ENCODE measurements at places on chromosomes 7 and 10.

DNA sequence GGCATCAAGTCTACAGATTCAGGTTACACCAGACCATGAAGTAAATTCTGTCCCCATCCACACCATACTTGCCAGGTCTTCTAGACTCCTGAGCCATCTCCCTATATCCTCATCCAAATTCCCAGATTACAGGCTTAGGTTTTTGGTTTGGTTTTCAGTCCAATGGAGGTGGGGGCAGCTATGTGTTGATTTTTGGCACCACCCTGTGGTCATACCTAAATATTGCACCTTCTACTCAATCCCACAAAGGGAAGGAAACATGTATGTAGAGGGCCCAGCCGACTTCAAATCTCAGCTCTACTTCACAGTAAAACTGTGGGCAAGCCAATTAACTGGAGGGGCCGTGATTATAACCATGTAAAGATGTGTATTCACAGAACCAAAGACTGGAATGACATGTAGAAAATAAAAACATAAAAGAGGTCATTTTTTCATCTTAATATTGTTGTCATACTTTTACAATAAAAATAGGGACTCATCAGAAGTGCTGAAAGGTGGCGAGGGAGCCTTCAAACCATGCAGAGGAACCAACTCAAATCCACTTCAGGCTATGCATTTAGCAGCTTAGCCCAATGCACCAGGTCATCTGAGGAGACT lies 19.8 kb downstream of the ERCC6 start:
- DNase-seq = no peak

DNA sequence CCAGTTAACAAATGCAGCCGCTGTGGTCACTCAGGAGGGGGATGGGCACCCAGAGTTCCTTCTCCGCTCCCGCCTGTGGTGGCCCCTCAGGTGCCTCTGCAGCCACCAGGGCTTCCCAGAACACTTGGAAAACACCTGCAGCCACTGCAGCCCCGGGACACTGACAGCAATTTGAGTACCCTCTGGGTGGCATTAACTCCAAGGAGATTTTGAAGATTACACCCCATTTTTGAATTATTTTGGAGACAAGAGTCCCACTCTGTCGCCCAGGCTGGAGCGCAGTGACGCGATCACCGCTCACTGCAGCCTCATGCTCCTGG lies 32.2 kb downstream of the IL15RA start:
- DNase-seq = no peak

- no peak for DNase-seq
Measured at GRCh38 chr10:9331583-9332008, 1277.1 kb downstream of the GATA3 start.

- no peak for DNase-seq
Measured at GRCh38 chr10:67622511-67622910, 73.5 kb downstream of the CTNNA3 start.

DNA sequence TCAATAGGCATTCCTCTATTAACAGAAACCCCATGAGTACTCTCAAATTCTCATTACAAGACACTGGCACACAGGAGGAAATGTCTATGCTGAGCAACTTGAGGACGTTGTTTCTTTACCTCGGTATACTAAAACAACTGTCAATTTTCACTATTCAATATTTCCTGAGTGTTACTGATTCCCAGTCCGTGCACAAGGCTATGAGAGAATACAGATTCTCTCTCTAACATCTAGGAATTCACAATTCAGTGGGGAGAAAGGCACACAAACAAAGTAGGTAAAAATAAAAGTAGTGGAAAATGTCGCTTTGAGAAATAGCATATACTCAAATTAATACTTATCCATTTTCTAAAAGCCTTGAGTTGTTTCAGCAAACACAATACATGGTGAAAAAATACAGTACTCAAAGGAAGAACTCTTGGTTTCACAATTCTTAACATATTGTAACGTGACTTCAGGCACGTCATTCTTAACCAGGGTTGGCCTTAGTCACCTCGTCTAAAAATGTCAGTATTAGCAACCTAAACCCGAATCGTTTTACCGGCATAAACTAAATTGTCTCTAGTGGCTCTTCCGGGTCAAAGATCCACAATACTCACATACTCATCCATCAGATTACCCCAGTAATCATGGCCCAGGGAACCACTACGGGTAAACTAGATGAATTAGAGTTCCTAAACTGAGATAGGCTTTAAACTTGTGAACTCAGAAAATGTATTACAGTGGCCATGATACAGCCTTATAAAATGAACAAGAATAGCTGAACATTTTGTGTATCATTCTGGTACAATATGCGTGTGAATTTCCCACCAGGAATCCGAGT lies 1.5 kb downstream of the IPMK start:
- DNase-seq = no peak

GRCh38 chr7:81355911-81356310 lies 413.9 kb downstream of the HGF start:
- no peak for DNase-seq

DNA sequence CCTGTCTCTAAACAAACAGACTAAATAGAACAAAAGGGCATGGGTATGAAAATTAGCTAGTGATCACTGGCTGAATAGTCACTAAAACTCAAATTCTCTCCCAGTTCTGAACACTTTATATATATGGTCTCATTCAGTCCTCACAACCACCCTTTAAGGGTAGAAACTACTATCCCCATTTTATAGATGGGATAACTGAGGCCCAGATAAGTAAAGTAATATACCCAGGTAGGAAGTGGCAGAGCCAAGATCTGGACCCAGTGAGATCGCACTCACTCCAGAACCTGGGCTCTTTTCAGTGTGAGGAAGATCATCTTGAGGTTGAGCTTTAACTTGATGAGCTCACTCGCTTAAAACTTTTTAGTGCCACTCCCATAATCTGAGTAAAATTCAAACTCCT lies 4.5 kb downstream of the PSTK start:
- DNase-seq = no peak

DNA sequence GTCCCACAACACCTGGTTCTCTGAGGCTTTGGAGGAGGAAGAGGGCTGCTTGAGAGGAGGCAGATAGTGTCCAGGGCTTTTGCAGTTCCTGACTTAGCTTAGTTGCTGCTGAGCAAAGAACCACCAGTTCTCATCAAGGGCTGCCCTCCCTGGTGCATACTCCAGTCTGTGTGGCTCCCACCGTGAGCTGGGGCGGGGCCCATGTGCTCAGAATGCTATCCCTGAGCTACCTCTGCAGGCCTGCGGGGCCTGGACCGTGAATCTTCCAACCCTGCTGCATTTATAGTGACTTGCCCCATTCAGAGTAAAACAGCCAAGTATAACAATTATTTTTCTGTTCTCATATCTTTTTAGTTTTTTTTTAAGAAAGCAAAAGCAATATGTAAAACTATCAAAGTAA lies 49.2 kb downstream of the TACR2 start:
- no peak for DNase-seq

- no peak for DNase-seq
Measured at GRCh38 chr10:75398692-75399460, 2.7 kb downstream of the ZNF503 start.

DNA sequence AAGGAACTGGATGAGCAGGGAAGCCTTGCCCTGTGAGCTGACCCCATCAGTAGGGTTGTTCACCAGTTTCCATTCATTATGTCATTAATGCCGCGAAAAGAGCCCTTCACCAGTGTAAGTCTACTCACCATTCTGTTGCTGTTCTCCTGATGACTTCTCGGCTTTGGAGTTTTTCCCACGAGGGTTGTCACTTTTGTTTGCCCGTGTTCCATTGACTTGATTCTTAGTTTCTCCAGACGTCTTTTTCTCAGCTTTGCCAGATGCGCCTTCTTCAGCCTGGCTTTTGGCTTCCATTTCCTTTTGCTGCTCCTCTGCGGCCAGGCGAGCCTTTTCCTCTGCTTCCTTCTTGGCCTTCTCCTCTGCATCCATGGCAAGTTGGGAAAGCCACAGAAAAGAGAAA lies 128.8 kb downstream of the PPP1R17 start:
- DNase-seq = no peak

DNA sequence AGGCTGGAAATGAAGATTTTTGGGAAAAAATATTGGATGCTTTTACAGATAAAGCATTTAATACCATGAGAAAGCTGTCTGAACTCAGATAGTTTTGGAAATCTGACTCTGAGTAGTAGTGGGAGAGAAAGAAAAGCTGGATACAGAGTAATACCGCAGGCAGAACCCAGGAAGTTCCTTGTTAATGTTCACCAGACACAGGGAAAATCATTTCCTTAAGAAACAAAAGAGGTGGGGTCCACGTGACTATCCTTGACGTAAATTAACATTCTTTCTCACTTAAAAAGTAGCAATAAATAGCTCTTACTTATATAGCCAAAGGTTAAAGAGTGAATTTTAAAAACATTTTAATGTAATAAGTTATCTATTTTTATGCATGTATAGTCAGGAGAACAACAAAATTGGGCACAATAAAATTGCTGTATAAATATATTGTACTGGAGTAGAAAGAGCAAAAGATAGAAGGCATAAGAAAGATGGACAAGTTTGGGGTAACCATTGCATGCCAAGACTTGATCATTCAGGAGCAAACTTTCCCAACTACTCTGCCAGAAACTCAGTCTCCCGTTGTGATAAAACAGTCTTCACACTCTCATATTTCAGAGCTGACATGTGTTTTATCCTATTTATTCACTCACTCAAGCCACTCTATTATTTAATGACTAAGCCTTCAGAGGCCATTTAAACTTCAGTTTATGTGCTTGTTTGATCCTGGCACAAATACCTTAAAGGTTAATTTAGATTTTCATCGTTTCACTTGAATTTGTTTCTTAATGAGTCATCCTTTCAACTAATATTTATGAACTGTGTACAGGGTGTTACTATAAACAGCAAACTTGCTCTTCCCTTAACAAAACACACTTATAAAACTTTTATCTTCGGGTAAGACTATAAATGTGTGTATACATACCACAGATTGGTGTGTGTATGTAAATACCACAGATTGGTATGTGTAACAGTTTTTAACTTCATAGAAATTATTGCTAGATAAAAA lies 143.1 kb downstream of the GNAI1 start:
- no peak for DNase-seq

- DNase-seq = no peak
Measured at GRCh38 chr10:125082881-125083575, 77.3 kb downstream of the CTBP2 start.

GRCh38 chr7:121167971-121168370 lies 160.8 kb upstream of the WNT16 start:
- no peak for DNase-seq

DNA sequence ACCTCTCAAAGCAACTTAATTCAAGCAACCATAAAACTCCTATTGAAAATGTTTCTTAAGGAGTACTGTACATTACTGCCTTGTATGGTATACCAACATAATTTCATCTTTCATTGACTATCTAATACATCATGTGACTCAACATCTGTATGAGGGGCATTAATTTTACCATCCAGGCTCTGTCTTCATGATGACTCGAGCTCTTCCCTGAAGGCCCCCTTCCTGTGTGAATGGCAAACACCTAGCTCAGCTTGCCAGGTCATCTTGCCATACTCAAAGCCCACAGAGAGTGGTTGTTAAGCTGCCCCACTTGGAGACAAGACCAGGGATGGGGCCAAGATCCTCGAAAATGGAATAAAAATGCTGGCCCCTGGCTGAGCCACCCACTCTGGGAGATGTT lies 82.4 kb downstream of the SGMS1 start:
- DNase-seq = no peak

GRCh38 chr7:95246831-95247370 lies 77.4 kb downstream of the PON1 start:
- DNase-seq = no peak

DNA sequence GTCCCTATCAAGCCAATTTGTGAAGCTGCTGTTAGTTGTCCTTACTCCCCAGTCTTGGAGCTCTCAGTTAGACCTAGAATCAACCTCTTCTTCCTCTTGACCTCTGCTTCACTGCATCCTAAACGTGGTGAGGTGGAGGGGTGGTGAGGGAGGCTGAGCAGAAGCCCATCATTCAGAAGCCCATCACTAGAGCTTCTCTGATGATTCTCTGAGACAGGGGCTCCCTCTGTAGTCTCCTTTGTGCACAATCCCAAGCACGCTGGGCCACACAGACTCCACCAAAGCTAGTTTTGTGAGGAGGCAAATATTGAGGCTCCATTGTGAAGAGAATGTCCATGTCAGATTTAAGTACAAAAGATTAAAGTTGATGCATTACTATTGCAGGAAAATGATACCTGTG lies 163.8 kb upstream of the PRSS1 start:
- DNase-seq = no peak

GRCh38 chr10:75357500-75357899 lies 44.1 kb downstream of the ZNF503 start:
- no peak for DNase-seq

- no peak for DNase-seq
Measured at GRCh38 chr7:80357530-80357929, 154.3 kb downstream of the GNAT3 start.

- DNase-seq = no peak
Measured at GRCh38 chr7:91137153-91137787, 127.0 kb upstream of the FZD1 start.

- no peak for DNase-seq
Measured at GRCh38 chr10:45490277-45490676, 116.3 kb downstream of the ALOX5 start.

- DNase-seq = no peak
Measured at GRCh38 chr10:79358811-79359210, 11.5 kb downstream of the PPIF start.

DNA sequence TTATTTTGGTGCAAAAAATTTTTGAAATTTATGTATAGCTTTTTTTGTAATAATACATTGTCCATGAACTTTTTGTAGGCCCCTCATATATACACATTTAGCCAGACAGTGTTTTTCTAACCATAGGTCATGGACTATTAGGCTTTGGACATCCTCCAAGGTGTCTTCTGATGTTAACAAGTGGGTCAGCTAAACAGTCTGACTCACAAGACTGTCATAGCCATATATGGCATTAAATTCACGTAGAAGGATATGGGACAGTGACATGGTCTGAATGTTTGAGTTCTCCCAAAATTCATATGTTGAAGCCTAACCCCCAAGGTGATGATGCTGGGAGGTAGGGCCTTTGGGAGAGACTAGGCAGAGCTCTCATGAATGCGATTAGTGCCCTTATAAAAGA lies 14.0 kb upstream of the NUB1 start:
- DNase-seq = no peak
